ENCODE measurements at places on chromosomes 11 and 22.

- no peak for DNase-seq
Observed at GRCh38 chr11:15258433-15259165, 143.9 kb downstream of the INSC start.

DNA sequence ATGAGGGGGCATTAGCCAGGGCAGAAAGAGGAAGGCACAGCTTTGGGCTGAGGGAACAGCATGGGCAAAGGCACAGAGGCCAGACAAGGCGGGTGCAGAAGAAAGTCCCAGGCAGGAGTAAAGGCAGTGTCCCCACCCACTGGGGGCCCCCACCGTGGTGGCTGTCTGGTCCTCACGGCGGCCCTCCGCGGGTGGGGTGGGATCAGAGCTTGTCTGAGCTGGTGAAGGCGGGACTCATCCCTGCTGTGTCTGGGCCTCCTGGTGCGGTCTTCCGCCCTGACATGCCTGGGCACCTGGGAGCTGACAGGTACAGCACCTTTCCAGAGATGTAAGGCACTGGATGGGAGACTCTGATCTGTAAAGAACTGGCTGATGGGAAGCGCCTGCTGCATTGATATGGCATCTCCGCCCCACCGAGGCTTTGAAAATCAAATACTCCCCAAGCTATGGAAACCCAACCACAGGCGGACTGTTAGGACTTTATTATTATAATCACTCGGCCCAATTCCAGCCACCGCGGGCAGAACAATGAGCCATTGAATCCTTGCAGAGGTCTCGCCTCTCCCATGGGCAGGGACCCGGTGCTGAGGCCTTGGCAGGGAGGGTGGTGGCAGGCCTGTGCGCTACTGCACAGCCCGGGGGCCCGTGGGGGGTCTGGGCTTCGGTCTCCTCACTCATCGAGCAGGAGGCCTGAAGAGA, 14.2 kb upstream of the GNB1L start:
- DNase-seq = no peak

DNA sequence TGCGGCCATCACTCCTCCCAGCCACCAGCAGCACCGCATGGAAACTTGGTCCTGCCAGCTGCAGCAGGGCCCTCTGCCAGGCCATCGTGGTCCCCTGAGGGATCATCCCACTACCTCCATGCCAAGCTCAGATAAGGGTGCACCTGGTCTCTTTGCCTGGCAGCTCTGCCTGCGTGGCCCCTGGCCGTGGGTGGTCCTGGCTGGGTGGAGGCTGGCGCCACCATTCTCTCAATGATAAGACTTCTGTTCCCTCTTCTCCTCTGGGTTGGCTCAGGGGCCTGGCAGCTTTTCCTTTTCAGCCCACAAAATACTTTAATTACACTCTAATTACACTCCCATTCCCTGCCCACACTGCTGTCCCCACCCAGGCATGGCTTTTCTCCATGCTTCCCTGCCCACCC, 26.8 kb upstream of the TSKU start:
- DNase-seq = no peak

GRCh38 chr11:101262995-101263394, 133.4 kb upstream of the PGR start:
- no peak for DNase-seq

DNA sequence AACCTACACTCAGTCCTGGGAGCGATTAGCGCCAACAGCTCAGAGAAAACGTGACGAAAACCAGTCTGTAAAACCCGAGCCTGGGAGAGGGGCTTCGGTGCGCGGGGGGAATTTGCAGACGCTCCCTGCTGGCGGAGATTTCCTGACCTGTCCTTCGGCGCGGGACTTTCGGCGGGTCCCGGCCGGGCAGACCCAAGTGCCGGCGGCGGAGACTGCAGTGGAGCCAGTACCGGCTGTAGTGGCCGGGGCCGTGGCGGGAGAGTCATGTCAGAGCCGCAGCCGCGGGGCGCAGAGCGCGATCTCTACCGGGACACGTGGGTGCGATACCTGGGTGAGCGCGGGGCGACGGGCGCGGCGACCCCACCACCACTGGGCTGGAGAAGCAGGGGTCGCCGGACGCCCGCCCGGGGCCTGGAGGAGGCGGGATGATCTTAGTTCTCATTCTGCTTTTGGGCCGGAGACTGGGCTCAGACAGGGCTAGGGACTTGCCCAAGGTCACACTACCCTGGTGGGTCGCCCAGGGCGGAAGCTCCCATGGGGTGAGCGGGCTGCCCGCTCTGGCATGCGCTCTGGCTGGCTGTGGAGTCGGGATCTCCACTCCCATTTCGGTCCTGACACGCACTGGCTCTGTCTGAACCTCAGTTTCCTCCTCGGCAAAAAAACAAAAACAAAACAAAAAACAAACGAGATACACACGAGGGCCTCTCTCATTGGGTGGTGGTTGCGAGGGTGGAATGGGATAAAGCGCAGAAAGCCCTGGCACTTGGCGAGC, at the start of gene MTFP1:
Gene MTFP1 (plus strand): TSS at position 153 of the 772 bp plus-strand sequence. CDS start 112 bp downstream, at position 265.
- peak; percentile 76 for DNase-seq

DNA sequence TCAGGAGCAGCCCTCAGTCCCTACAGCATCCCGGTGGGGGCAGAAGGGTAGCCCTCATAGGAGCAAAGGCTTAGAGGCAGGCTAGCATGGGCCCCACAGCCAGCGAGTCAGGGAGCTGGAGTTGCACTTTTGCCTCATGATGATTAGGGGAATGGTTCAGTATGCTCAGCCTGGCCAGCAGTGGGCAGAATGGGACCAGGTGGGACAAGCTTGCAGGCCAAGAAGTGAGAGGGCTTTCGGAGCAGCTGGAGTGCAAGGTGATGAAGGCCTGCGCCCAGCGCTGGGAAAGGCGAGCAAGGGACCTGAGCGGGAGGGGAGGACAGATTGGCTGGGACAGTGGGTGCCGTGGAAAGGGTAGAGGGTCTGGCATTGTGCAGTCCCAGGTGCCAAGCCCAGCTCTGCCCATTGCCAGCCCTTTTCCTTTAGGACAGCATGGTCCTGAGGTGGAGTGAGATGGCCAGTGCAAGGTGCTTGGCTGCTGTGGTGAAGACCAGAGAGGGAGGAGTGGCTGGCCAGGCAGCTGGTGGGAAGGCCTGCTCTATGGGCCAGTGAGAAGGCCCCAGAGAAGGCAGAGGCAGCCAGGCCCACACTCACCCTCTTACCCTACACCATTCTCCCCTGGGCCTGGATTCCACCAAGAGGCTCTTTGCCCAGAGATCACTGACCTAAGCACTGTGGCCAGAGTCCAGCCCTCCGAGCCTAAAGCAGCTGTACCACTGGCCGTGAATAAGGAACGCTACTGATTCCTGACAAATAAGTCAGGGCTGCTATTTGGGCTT, 47.9 kb upstream of the SUSD2 start:
- no peak for DNase-seq

GRCh38 chr11:86558207-86558606, 114.2 kb downstream of the ME3 start:
- DNase-seq = peak; percentile 12

Data from inflammatory macrophage treated with lipopolysaccharide for 1 hour (primary cell).